ENCODE measurements at places on chromosomes 1 and 21.

GRCh38 chr1:100611086-100611485, 73.1 kb downstream of the GPR88 start:
- DNase-seq: no peak

GRCh38 chr1:37670133-37670532, 22.2 kb upstream of the CDCA8 start:
- DNase-seq: no peak

DNA sequence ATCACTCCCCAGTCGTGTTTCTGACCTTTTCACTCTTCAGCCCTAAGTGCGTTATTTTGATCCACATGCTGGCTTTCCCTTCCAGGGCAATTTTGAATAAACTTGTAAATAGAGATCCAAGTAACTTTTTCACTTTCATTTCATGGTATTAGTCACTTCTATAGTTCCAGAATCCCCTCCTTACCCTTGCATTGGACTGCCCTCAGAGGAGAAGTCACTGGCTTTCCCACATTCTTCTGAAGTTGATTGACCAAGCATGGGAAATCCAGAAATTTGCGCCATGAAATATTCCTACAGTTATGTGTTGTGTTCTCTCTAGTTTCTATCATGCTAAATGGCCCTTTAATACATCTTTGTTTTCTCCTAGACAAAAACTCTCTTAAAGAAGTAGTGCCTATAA, 177.3 kb upstream of the GORAB start:
- DNase-seq: no peak

GRCh38 chr1:46772571-46772970, 26.3 kb upstream of the CYP4B1 start:
- DNase-seq: no peak

GRCh38 chr1:14590411-14591180, 7.9 kb upstream of the KAZN start:
- DNase-seq: no peak

DNA sequence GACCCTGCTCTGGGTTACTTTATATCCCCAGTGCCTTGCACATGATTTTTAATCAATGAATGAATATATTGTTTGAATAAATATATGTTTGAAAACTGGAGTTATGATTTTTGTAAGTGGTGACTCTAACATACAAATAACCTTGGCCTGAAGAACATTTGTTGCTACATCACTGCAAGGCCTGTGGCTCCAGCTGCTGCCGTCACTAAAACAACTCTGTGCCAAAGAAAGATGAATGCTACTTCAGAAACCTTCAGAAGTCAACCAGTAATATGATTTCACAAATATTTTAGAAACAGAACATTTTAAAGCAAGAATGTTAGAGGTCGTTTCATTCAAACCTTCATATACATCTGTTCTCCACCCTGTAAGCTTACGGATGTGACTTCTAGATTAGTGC, 60.6 kb upstream of the SEC16B start:
- DNase-seq: no peak
